ENCODE measurements at places on chromosomes 16 and 17.

DNA sequence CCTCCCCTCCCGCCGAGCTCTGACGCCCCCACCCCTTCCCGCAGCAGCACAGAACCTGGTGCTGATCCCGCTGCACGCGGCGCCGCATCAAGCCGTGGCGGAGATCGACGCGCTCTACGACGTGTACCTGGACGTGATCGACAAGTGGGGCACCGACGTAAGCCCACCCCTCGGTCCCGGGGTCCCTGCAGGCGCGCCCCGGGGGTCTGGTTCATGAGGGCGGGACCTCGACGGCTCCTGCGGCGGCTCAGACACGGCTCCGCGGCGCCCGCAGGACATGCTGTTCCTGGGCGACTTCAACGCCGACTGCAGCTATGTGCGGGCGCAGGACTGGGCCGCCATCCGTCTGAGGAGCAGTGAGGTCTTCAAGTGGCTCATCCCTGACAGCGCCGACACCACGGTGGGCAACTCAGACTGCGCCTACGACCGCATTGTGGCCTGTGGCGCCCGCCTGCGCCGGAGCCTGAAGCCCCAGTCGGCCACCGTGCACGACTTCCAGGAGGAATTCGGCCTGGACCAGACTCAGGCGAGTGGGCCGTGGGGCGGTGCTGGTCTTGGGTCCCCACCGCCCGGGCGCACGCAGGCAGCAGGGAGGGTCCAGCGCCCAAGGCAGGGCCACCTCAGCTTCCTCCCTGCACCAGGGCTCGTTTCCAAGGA is 1.4 kb downstream of the DNASE1L2 start:
- DNase-seq: no peak

- DNase-seq: no peak
Observed at GRCh38 chr16:77282345-77282744, 83.1 kb downstream of the SYCE1L start.

DNA sequence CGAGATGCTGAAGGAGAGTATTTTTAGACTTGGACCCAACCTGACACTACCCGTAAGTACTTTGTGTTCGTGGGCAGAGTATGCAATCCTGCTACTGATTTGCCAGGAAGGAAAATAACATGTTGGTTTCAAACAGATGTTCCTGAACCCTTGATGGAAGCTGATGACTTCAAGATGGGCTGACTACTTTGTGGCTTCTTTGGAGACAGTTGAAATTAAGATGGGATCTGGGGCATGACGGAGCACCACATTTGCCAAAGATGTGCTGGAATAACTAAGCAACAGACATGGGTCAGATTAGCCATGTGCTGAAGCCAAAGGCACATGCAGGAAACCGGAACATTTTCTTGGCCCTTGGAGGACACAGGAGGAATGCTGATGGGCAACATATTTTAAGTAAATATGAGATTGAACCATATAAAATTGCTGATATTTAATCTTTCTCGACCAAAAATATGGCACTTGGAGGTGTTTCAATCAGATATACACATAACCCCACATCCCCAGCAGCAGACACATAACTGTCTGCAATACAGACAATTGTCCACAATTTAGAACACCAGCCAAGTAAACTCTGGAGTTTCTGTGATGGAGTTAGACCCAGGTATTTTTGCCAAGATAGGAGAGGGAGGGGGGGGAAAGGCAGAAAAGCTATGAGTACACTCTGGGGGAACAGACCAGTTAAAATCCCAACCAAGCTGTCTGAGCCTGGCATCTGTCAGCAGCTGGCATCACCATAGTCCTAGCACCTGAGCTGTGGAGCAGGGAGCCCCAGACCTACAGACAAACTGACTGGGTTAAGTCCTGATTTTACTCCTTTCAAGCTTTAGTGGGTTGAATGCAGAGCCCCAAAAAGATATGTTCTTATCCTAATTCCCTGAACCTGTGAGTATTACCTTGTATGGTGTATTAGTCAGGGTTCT is 329.4 kb upstream of the CDH5 start:
- no peak for DNase-seq

GRCh38 chr17:75087558-75088453 is at the start of gene SLC16A5:
TSS of gene SLC16A5 (plus strand) at chr17:75087954. CDS start at chr17:75093637, 5,683 bp downstream.
- peak; percentile 12 for DNase-seq

- no peak for DNase-seq
Observed at GRCh38 chr16:89685916-89686315, 573 bp upstream of the CDK10 start.

- no peak for DNase-seq
Observed at GRCh38 chr17:1137465-1137894, 42.3 kb downstream of the ABR start.

DNA sequence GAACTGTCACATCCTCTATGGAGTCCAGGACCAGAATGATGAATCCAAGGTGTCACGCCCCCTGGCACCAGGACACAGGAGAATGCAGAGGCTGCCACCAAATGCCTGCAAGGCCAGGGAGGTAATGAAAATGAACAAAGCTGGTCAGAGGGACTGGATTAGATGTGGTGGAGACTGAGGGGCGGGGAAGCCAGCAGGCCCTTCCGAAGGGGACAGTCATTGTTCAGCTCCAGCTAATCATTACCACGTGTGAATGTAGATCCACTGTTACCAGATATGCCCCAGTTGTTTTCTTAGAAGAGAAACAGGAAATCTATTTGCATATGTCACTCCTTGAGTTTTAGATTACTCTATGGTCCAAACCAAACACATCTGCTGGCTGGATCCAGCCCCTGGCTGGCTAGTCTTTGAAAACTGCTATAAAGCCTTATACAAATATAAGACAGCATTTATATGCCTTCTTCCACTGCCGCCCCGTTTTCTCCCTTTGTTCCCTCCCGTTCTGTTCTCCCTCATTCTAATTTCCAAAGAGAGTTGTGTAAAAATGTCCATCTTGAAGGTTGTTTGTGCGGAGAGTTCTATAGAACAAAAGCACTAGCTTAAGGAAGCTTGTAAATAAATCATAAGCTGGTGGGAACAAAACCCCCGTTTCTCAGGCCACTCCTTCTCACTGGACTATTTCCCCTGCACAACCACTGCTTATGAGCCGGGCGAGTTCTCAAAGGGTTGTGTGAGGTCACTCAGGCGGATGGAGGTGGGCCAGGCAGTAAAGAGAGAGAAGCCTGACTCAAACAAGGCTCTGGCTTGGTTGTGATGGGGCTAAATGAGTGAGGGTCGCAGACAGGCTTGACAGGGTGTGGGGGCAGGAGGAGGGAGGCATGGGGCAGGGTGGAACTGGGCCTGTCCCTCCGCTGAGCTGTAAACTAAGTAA is 14.2 kb downstream of the CRYM start:
- DNase-seq: no peak

DNA sequence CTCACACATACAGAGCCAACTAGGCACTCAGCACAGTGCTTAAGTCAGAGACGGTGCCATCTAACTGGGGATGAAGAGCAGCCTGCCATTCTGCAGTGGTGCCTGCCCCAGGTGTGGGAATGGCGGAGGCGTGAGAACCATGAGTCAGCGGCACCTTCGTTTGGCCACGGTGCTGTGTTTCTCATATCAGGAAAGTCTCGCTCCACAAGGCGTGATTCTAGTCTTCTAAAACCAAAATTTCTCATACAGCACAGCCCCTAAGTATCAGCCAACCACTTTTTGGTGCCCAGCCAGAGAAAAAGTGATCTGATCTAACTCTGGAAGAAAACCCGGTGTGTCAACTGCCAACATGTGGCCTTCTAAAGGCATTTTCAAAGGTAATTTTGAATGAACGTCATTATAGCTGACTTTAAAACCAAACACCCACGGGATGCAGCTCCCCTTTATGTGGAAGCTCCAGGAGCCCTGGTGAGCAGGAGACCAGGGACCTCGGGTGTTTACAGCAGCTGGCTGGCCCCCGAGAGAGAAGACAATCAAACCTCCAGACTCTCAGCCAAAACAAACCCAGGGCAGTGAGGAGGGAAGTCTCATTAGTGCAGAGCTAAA is 54.6 kb downstream of the ABCC12 start:
- no peak for DNase-seq

GRCh38 chr16:87150262-87150661 is 166.9 kb downstream of the C16orf95 start:
- no peak for DNase-seq

DNA sequence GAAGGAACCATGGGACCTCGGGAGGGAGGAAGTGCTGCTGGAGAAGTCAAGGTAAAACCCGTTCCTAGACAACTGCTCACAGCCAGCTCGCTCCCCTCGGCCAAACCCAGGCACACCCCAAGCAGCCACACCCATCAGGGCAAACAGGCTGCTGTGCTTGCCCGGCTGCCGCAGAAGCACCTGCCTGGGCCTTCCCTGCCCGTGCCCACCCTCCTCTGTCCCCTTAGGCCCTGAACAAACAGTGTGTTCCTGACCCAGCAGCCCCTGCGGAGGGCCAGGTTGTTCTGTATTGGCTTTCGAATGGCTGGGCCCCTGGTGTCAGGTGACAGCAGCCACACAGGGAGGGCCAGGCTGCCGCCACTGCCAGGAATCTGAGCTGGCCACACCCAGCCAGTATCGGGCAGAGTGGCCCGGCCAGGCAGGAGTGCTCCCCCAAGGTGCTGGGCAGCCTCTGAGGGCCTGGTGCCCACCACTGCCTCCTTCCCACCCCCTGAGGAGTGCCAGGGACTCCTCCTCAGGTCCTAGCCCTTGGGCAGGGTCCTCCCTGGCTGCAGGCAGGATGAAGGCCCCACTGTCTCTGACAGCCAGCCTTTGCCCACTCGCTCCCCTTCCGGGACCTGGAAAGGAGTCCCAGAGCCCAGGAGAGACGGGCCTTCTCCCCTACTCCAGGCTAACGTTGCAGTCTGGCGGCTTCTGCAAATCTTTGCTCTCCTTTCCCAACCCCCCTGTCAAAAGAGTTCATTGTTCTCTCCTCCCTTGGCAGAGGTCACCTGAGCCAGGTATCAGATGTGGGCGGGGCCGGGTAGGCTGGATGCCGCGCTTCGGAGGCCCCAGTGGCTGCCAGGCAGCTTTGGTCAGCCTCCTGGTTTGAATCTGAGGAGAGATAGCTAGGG is 24.0 kb downstream of the LLGL2 start:
- DNase-seq: peak; percentile 91

DNA sequence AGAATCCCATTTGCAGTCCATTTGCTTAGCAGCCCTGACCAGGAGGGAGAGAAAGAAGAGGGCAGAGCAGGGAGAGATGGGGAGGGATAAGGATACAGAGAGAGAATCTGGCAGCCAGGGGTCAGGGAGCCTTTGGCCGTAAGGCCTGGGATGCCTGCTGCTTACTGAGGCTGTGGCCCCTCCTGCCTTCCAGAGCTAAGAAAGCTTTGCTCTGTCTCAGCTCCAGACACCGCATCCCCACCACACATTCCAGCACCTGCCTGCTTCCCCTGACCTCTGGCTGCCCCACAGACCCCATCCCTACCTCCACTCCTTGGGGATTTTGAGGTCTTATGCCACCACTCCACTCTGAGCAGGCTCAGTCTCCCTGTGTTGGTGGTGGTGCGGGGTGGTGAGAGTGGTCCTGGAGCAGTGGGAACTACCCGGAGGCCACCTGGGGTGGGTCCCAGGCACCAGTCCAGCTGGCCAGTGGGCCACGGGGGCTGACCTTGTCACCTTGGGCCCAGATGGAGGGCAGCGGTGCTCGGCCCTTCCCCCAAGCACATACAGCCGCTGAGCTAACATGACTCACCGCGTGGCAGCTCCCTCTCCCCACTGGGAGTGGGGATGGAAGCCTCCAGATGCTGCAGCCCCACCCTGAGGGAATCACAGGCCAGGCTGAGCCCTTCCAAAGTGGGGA is 58.3 kb downstream of the RAI1 start:
- DNase-seq: no peak

GRCh38 chr17:42038221-42038973 is 12.0 kb downstream of the C17orf113 start:
- DNase-seq: no peak

DNA sequence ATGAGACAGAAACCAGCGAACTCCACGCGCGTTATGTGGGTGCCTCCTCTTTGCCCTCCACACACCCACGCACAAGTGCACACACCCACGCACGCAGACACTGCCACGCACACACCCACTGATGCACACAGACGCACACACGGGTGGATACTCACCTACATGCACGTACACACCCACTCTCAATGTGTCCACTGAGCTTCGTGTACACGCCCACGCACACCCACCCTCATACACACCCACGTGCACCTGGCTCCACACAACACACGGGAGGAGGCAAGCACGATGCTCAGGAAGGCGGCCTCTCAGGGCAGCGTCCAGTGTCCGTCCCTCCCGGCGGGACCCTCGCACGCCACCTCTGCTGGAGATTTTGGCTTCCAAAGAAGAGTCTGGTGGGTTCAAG is 4.2 kb downstream of the RFNG start:
- DNase-seq: no peak

- no peak for DNase-seq
Observed at GRCh38 chr16:75452464-75453190, 11.9 kb downstream of the TMEM170A start.

DNA sequence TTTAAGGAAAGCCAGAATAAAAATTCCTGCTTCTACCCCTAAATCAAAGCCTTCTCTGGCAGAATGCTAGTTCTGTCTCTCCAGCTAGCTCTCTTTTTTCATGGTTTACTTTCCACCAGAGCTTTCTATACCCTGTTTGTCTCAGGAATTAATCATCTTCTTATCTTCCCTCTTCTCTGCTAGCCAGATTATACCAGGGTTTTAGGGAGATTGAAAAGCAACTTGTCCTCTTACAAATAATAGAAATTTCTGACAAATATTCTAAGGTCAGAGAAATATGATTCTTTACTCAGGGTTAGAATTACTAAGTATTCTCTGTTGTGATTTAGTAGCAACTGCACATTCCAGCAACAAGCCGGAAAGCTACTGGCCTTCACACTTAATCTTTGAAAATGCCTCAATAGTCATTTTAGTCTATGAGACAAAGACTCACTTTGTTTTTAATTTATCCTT is 166.4 kb downstream of the TANC2 start:
- DNase-seq: no peak

DNA sequence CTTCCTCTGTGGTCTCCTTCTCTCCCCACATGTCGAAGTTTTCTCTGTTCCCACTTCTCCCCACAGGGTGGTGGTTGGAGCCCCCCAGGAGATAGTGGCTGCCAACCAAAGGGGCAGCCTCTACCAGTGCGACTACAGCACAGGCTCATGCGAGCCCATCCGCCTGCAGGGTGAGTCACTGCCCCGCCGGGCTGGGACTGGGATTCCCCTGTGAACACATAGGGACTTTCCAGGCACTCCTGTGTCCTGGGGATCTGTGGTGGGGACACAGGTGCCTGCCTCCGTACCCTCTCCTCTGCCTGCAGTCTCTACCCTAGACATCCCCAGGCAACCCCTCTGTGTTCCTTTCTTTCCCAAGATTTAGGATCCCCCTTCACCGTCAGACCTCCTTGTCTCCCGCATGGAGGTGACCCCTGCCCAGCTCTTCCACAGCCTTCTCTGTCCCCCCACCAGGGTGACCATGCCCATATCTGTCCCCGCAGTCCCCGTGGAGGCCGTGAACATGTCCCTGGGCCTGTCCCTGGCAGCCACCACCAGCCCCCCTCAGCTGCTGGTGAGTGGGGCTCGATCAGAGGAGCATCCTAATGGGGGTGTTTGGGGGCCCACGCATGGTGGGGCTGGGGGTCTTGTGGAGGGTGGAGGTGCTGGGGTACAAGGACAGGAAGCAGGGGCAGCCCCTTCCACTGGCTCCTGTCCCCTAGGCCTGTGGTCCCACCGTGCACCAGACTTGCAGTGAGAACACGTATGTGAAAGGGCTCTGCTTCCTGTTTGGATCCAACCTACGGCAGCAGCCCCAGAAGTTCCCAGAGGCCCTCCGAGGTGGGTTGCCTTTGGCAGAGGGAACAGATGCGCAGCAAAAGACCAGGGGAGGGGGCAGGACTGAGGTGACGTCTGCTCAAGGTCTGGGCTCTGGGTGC is 5.8 kb downstream of the ITGAM start:
- no peak for DNase-seq
